ENCODE measurements at places on chromosomes 4 and X.

GRCh38 chrX:131734621-131735020, 190.7 kb downstream of the OR13H1 start:
- ATAC-seq: peak; percentile 97

DNA sequence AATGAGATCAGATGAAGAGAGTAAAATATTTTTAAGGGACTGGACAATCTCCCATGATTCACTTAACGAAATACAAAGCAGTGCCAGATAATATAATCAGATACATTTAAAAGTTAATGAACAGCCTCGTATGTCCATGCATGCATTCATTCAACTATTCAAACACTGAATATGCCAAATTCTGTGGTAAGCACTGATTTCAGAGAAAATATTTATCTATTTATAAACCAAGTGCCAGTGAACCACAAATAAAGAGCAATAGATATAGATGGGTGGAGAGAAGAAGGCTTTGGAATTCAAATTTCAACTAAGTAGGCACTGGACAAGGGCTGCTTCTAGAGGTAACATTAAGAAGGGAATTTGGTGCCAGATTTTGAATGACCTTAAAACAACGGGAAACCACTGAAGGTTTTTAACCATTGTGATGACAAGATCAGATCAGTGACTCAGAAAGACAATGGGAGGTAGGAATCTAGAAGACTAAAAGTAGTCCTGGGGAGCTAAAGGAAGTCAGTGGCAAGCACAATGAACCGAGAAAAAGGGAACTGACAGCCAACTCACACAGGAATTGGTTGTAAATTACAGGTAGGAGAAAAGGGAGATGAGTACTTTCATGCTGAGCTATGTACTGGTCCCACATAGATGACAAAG, 14.2 kb downstream of the ELOVL6 start:
- no peak for ATAC-seq

- no peak for ATAC-seq
Measured at GRCh38 chrX:45872480-45872879, 671.8 kb upstream of the DIPK2B start.

DNA sequence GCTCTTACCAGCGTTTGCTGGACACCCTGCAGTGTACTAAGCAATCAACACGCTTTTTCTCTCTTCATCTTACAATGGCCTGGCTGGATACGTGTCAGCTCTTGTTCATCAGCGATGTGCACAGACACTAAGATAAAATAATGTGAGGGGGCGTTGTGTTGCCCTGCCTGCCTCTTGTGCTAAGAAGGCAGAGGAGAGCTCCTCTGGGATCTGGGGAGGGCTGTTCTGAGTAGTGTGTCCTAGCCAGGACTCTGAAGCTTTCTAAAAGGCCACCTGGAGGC, 49.7 kb downstream of the NELFA start:
- ATAC-seq: no peak

DNA sequence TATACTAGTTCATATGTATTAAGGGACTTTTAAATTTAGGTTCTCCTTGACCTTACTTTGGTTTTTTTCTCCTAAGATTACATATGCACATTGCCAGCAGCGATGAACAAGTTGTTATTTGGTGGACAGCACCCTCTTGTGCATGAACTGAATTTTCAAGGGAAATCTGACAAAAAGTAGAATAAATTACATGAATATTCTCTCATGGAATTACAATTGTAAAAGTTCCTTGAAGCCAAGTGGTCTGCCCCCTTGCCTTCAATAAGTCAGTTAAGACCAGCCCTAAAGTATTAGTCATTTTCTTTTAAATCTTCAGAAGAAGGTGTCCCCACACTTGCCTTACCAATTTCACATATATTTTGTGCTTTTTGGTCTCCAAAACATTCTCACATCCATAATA, 30.7 kb upstream of the SMARCA5 start:
- ATAC-seq: peak; percentile 29

DNA sequence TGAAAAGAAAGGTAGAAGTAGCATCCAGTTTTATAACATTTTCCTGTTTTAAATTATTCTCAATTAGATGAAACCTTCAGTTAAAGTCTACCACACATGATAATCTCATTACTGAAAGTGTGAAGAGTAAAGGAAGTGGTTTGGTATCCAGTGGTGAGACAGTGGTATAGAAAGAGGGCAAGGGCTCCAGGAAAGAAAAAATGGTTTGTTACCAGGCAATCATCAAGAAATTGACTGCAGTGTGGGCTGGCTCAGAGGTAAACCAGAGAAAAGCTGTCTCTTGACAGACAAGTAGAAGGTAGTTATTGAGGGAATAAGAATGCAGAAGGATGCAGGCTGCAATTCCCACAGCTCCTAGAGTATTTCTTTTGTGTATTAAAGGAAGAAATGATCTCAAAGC, 406.2 kb downstream of the TLL1 start:
- no peak for ATAC-seq
